ENCODE measurements at places on chromosomes 5 and 9.
A peak's percentile ranks its signal among the peaks of the same experiment; 100 is the strongest.

GRCh38 chr9:972501-973294, 3.8 kb upstream of the DMRT3 start:
- DNase-seq: no peak

DNA sequence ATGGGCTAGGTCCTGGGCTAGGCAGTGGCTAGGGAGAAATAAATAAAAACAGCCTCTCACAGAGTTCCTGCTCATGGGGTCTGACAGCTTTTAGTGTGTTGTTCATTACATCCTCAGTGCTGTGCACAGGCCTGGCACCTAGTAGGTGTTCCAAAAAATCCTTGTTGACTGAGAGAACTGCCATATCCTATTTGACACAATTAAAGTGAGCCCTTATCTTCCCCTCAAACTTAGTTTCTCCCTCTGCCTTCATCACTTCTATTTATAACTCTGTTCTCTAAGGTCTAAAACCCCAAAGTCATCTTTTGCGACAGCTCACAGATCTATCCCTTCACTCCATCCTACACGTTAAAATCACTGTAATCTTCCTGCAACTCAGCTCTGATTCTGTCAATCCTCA, 549.1 kb upstream of the DAP start:
- DNase-seq: no peak

GRCh38 chr9:136701668-136702053, 10.7 kb upstream of the DIPK1B start:
- no peak for DNase-seq

DNA sequence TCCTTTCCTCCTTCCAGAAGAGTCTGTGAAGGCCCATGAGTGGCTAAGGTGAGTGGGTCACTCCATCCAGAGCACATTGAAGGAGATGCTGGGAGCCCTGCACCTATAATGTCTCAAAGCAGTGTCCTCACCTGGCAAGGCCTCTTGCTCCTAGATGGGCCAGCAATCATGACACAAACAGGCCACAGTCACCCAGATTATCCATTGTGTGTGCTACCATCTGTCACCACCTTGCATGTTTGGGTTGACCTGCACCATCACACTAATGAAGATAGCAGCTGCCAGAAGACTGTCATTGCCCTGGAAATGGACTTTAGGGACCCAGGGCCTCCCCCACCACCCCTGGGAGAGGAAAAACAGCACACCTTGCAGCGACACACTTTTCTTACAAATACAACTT, 69.6 kb downstream of the GABBR2 start:
- DNase-seq: no peak

DNA sequence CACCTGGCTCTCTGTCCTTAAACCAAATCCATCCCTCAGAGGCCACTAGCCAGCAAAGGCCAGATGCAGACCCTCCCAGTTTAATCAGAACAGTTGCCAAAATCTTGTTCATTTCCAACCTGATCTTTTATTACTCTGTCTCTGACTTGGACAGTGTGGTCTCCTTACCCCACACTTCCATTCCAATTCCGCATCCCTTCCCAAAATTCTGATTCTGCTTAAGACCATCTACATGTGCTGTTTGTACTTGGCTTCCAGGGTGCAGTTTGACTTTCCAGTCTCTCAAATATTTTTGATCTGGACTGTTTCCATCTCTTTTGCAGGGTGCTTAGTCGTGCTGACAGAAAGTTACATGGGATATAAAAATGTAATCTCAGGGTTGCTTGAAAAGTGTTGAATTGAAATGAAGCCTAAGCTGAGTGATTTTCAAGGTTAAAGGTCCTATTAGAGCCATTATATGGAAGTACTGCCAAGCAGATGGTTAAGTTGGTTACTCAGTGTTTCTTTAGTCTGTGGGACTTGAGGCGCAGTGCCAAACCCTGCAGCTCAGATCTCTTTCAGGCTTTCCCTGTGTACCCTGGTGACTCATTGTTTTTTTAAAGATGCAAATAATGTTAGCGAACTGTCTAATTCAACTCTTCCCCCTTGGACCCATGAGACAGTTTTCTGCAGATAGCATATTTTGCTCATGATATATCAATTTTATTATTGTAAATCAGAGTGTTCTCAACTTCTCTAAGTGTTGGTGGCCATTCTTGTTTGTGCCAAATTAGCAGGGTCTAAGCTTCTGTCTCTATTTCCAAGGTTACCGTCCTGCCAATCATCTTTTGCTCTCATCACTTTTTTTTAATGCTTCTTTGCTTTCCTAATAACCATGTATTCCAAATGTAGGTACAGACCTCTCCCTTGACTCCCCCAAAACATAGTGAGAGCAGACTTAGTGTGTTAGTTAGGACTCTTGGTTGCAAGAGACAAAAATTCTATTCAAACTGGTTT, 18.2 kb upstream of the DCP2 start:
- peak; percentile 72 for DNase-seq

DNA sequence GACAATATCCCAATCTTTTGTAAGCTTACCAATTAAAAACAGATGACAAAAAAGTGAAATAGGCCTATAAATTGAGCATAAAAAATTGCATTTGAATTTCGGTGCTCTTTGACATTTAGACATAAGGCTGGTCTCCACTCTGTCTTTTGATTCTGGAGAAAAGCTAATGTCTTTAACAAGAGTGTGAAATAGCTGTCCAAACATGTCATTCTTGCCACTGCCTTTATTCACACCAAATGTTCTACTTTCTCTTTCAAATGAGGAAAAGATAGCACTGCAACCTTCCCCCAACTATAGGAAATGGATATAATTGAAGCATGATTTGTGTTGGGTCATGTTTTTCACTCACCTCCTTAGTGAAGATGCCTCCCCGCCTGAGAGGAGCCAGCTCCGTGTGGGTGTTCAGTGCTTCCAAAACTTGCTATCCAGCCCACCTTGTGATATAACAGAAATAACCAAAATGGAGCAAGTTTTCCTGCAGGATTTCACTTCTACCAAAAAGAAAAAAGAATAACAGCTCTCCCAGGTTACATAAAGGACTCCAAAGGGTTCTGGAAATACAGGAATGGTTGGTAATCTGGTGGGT, 55.2 kb upstream of the STK32A start:
- no peak for DNase-seq

GRCh38 chr5:165420493-165420892, 1915.1 kb downstream of the MAT2B start:
- peak; percentile 25 for DNase-seq

DNA sequence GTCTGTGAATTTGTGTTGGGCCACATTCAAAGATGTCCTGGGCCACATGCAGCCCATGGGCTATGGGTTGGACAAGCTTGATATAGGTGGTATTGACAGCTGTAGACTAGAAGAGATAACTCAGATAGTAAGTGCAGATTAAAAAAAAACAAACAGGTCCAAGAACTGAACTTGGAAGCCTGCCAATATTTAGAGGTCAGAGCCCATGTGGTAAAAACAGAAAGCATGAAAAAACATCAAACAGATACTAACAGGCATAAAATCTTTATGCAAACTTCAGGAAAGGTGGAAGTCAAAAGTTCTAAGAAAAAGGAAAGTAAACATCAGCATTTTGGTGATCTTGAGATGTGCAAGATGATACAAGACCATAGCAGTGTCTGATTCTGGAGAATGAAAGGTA, 155.1 kb upstream of the NR4A3 start:
- no peak for DNase-seq

GRCh38 chr9:130117816-130118632, 54.2 kb upstream of the NCS1 start:
- no peak for DNase-seq

DNA sequence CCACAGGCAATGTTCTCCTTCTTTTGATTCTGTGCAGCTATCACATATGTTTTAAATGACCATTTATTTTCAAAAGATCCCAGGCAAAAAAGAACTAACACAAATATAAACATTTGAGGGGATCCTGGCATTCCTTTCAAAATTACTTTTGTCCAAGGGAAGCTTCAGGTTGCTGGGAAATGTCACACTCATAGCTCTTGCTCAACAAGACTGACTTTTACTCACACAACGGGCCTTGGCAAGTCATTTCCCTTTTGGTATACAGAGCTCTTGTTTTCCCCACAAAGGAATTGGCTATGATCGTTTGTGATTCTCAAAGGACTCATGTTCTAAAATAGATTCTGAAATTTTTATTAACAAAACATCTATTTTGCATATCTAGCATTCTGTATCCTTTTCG, 4.5 kb upstream of the PALM2AKAP2 start:
- no peak for DNase-seq

DNA sequence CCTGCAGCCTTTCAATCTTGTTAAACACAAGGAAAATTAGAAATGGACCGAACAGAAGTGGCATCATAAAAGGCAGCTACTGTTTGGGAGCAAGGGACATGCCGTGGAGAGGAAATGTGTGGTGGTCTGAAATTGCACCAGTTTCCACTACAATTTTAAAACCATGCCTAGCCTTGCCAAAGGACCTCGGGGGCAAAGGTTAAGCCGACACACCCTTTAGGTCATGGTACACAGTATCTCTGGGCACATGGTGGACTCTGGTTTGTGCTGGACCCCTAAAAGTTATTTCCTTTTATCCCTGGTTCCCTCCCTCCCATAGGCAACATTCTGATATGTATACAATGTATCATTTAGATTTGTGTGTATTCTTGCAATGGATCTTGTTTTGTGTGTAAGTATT, 78.0 kb downstream of the F2RL2 start:
- no peak for DNase-seq

- DNase-seq: no peak
Observed at GRCh38 chr5:82208371-82208770, 69.8 kb downstream of the RPS23 start.

- no peak for DNase-seq
Observed at GRCh38 chr5:109928811-109929210, 239.1 kb downstream of the MAN2A1 start.

GRCh38 chr9:13364271-13365000, 84.9 kb upstream of the MPDZ start:
- no peak for DNase-seq

DNA sequence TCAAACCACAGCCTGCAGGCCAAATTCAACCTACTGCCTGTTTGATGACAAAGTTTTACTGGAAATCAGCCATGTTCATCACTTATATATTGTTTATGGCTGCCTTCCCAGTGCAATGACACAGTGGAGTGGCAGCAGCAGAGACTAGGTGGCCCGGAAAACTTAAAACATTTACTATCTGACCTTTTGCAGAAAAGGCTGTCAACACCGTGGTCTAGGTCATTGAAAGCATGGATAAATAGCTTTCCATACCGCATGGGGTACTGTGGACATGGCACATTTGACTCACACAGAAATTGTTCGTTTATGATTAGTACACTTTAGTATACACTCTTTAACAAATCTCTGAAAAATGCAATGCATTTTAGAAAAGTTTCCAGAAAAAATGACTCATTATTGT, 298.3 kb upstream of the EFNA5 start:
- DNase-seq: no peak

GRCh38 chr9:87703636-87704276, 22.2 kb upstream of the CTSL start:
- no peak for DNase-seq

DNA sequence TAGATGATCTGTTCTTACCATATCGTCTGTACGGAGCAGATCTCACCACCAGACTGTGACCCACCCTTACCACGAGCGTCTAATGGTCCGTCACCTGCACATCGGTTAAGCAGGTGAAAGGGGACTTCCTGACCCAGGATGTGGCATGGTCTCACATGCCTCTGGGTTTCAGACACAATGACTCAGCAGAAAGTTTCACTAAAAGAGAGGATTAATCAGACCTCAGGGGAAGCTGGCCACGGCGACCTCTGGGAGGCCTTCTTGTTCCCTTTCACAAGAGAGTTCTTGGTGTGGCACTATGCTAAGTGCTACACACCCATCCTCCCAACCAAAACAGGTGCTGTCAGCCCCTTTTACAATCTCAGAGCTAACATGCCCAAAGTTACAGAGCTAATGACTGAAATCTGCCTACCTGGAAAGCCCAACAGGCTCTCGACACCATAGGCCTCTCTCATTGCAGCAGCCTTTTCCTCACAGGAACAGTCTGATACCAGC, 41.6 kb downstream of the ADAMTS12 start:
- DNase-seq: no peak

- DNase-seq: no peak
Observed at GRCh38 chr5:161421067-161421466, 125.5 kb downstream of the GABRB2 start.

DNA sequence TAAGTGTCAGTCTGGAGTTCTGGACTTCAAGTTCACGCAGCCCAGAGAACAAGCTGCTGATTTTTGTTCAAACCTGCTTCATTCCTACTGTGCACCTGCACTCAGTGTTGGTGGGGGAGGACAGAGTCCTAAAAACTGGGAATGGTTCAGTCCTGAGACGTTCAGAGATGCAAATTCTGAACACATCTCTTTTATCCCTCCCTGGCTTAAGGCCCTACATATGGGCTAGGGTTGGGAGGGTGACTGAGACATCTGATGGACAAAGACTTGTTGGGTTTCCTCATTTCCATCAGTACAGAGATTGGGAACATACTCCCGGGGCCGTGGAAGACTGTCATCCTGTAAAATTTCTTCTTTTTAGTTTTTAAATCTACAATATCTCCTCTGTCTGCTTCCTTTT, 83.0 kb upstream of the TTC23L start:
- DNase-seq: no peak

GRCh38 chr5:137142346-137142745, 356.8 kb downstream of the SPOCK1 start:
- DNase-seq: no peak

- DNase-seq: no peak
Observed at GRCh38 chr5:83865579-83865978, 144.9 kb upstream of the HAPLN1 start.

- DNase-seq: no peak
Observed at GRCh38 chr9:72598639-72599038, 77.2 kb downstream of the TMC1 start.

GRCh38 chr9:137087409-137087925, 682 bp downstream of the MAN1B1 start:
- no peak for DNase-seq

DNA sequence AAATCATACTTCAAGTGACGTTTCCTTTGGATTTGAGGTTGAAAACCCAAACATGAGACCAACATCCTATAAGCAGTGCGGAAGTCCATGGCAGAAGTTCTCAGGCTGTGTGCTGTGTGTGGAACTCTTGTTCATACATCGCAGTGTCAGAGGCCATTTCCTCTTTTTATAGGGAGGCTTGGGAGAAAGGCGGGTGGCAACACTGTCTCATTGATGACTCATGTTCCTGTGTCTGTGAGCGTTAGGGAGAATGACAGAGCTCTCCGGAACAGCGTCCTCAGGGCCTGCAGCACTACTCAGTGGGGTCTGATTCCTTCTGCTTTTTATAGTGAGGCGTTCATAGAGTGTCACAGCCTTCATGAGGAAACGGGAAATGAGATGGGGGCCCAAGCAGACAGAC, 98.8 kb upstream of the BASP1 start:
- DNase-seq: no peak

GRCh38 chr9:5531101-5531882, 21.0 kb downstream of the PDCD1LG2 start:
- DNase-seq: no peak

GRCh38 chr5:18876565-18876964, 1111.4 kb downstream of the CDH18 start:
- no peak for DNase-seq

DNA sequence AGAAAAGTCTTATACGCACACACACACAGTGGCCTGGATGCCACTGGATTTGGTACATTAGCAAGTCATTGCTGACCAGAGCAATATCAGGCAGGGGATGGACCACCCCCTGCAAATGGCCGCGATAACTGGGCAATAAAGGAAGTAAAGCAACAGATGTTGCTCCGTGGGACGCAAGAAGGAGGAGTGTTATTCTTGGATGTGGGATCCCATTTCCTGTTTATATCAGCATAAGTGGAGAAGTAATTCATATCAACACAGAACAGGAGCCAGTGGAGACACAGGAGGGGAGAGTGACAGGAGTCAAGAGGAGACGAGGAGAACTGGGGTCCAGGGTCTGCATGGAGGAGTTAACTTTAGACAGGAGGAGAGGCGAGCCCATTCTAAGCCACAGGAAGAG, 18.4 kb downstream of the RUFY1 start:
- no peak for DNase-seq

Data from NCI-H1048 (cell line).